ENCODE measurements at places on chromosomes 7 and 10.
A peak's percentile ranks its signal among the peaks of the same experiment; 100 is the strongest.

DNA sequence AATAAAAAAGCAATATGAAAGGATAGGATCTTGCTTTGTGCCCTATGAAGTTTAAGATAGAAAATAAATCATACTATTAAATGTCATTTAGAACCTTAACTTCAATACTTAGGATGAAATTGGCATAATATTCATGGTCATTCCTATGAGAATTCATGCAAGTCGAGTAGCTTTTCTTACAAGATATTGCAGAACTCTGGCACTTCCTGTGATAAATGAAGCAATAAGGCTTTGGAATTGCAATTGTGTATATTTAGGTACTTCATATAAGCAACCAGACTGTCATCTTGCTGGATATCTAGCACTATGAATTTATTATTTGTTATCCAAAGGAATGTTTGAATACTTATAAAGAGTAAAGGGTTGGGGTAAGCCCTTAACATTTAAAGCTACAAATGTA is 116.5 kb downstream of the ZNF438 start:
- DNase-seq: no peak

DNA sequence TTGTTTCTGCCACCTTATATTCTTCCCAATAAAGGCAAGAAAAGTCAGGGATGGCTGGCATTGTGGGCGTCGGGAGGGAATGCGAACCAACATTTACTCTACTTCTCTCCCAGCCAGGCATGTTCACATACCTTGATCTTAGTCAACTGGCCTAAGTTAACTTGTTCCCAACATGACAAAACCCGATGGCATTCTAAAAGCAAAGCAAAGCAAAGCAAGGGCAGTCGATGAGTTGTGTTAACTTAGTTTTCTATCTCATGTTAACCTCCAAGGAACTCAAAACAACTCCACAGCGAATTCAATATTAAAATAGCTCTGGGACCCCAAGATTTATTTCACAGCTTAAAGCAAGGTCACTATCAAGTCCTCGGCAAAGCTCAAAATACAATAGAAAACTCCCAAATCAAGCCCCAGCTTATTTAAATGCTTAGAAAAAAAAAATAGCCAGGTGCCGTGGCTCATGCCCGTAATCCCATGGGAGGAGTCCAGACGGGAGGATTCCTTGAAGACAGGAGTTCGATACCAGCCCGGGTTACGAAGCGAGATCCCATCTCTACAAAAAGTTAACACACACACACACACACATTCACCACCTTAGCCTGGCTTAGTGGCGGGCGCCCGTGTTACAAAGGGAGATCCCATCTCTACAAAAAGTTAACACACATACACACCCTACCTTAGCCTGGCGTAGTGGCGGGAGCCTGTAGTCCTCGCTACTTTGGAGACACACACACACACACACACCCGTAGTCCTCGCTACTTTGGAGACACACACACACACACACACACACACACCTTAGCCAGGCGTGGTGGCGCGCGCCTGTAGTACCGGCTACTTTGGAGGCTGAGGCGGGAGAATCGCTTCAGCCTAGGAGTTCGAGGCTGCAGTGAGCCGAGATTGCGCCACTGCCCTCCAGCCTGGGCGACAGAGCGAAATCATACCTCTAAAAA is 901 bp upstream of the CCNY start:
- DNase-seq: no peak

DNA sequence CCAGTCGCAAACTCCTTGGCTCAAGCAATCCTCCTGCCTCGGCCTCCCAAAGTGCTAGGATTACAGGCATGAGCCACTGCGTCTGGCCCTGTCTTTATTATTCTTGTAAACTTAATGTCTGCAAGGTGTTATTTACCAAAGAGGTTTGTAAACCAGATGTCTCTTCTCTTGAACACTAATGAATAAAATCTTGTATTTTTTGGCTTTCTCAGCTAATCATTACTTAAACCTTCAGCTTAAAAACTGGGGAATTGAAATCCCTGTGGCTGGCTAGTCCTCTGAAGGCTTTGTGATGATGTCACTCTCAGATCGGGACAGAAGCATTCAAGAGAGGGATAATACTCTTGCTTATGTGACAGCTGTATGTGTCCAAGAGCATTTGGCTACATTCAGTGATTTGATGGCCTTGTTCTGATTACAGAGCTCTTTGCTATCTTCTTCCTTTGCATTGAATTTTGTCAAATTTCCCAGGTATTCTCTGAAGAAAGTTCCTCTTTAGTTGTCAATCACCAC is 130.3 kb downstream of the BICC1 start:
- no peak for DNase-seq

- no peak for DNase-seq
Observed at GRCh38 chr7:91039033-91039432, 225.2 kb upstream of the FZD1 start.

- DNase-seq: no peak
Observed at GRCh38 chr10:43229208-43230061, 37.4 kb downstream of the RASGEF1A start.

- no peak for DNase-seq
Observed at GRCh38 chr7:32489788-32490126, 423 bp downstream of the LSM5 start.

- no peak for DNase-seq
Observed at GRCh38 chr7:47500103-47500563, 81.8 kb downstream of the TNS3 start.

DNA sequence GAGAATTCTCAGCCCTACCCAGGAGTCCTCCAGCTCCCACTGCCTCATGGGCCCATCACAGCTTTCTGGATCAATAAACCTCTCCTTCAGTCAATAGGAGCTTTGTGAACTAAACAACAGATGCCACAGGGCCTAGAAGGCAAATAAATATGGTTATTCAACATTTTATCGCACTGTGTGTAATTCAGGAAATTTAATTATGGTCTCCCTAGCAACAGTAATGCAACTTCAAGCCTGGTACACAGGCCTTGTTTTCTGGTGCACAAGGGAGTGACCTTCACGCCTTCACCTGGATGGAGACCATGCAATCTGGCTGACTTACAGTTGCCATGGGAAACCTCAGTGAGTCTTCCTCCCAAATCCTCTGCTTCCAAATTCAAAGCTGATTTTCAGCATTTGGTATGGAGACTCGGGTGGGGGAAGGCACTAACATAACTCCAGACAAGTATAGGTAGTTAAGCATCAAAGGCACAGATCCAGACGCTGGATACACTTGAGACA is 441.0 kb upstream of the NPVF start:
- no peak for DNase-seq

DNA sequence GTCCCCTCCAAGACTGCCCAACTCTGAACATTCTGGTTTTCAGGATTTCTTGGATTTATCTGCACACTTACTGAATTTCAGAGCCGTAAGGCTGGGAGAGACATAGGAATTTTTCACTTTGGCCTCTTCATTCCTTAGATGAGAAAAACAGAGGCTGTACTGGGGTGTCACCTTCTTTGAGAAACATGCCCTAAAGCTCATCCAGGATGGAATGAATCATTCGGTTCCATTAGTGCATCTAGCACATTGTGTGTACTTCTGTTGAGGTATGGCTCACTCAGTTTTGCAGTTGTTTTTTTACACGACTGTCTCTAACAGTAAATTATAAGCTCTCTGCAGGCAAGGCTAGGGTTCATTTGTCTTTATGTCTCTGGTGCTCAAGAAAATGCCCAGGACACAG is 383.4 kb downstream of the GATA3 start:
- DNase-seq: no peak

- DNase-seq: no peak
Observed at GRCh38 chr10:79378383-79378646, 31.0 kb downstream of the PPIF start.

DNA sequence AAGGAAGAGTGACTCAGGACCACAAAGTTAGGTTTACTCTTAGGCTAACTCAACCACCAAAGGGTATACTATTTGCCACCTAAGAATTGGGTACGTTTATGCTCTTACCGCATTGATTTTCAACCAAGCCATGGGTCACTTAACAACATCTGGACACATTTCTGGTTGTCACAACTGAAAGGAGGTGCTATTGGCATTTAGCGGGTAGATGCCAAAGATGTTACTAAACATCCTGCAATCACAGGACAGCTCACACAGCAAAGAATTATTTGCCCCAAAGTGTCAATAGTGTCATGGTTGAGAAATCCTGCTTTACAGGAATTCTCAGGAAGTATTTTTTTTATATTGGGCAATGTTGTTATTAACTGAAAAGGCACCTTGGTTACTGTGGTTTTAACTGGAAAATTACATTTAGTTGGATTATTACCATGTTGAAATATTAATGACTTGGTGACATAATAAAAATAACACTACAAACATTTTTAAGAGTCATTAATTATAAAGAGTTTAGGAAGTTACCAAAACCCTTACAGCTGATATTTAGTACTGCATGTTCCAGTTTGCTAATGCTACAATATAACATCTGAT is 185.0 kb upstream of the TMEM196 start:
- DNase-seq: no peak

GRCh38 chr10:111137587-111137986 is 60.8 kb downstream of the ADRA2A start:
- DNase-seq: no peak

DNA sequence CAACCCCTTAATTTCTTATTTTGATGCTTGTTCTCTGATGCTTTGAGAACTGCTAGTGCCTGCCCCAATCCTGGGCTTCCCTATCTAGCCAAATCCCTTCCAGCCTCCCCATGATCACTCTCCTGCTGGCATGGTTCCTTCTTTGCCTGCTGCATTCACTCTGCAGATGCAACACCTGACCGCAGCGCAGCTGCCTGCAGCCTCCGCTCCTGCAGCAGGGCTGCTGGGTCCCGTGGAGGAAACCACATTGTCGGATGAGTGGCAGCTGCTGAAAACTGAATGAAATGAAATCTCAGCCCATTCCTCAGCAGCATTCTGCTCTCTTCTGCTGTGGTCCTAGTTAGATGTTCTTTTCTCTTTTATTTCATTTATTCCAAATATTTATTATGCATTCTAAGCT is 320.3 kb downstream of the CCDC3 start:
- no peak for DNase-seq

- no peak for DNase-seq
Observed at GRCh38 chr7:104327534-104327933, 869 bp upstream of the LHFPL3 start.

GRCh38 chr7:115038158-115038557 is 116.3 kb downstream of the MDFIC start:
- peak; percentile 41 for DNase-seq

DNA sequence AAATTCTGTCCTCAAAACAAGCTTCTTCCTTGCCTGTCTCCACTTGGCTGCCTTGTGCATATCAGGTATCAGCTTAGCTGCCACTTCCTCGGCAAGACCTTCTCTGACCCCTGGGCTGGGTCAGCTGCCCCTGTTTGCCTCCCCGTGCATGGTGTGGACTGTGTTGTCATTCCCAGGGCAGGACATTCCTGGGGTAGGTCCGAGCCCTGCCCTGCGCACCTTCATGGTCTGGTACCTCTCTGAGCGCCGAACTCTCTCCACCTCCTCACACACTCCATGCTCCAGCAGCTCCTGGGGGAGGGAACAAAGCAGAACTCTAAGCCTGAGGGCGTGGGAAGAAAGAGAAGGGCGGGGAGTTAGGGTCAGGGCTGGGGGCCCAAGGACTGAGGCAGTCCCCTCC is 3.8 kb downstream of the POLM start:
- no peak for DNase-seq

DNA sequence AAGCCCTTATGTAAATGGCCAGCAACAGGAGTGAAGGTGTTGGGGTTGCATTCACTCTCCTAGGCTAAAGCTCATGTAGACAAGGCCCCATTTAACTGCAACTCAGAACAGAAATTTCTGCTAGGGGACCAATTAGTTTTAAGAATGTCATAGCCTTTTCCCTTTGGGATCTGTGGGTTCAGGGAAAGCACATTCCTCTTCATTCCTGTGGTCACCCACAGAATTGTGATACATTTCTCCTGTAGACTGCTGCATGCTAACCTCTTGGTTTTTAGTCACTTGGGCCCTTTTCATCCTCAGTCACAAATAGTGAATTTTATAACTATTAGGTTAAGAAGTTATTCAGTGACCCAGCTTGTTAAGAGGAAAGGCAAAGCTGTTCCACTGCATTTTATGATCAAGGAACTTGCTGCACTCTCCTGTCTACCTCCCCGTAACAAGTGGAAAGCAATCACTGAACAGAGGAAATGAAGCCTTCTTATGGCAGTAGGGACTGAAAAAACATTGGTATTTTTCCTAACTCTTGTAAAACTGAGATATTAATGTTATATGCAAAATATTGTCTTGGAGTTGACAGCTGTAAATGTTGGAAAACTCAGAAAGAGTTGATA is 124.9 kb downstream of the SND1 start:
- DNase-seq: no peak

- DNase-seq: no peak
Observed at GRCh38 chr7:148201992-148202391, 388.6 kb upstream of the C7orf33 start.

GRCh38 chr10:116931806-116932205 is 73.2 kb downstream of the SHTN1 start:
- DNase-seq: no peak

- DNase-seq: no peak
Observed at GRCh38 chr7:18429547-18429946, 66.0 kb upstream of the HDAC9 start.

- no peak for DNase-seq
Observed at GRCh38 chr10:47026301-47027107, 115.3 kb downstream of the PTPN20 start.

- no peak for DNase-seq
Observed at GRCh38 chr10:62620491-62620890, 184.0 kb upstream of the ADO start.

GRCh38 chr7:42460933-42461332 is 223.9 kb upstream of the GLI3 start:
- no peak for DNase-seq

DNA sequence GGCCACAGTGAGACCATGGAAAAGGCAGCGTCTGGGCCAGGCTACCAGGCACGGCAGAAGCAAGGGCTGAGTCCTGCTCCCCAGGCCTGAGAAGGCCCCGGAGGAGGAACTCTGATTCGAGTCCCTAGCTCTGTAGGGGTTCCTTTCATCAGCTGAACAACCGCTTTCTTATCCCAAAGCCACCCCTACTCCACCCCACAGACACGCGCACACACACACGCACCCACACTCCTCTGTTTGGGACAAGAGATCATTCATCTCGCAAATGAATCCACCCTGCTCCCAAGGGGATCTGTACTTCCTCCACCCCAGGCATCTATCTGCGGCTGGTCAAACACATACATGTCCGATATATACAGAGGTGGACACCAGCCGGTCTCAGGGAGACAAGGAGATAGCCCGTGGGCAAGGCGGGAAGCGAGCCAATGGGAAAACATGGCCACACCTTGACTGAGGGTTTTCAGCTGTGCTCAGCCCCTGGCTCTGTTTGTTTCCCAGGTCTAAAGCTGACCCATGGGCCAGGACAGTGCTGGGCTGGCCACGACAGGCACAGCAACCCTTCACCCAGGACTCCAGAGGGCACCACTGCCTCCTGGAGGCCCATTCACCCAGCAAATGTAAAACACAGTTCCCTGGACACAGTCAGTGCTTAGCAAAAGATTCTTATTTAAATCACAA is 7.3 kb downstream of the ZCCHC24 start:
- no peak for DNase-seq

- DNase-seq: no peak
Observed at GRCh38 chr10:132951926-132952325, 9.6 kb upstream of the CFAP46 start.
